A673 (cell line): ENCODE measurements at places on chromosomes 12 and 14.

GRCh38 chr12:74801625-74802024, 264.0 kb downstream of the ATXN7L3B start:
- DNase-seq = peak; percentile 11

GRCh38 chr14:99041141-99041819, 230.7 kb downstream of the BCL11B start:
- no peak for DNase-seq

- DNase-seq = peak; percentile 85
These were observed 14.2 kb upstream of the CALM1 start for GRCh38 chr14:90382491-90383125.

GRCh38 chr12:120892265-120892664, 11.9 kb downstream of the SPPL3 start:
- no peak for DNase-seq

- DNase-seq = no peak
These were observed 148.4 kb downstream of the KSR2 start for GRCh38 chr12:117820216-117820907.

GRCh38 chr12:18436170-18436569, 174.9 kb downstream of the PIK3C2G start:
- no peak for DNase-seq

DNA sequence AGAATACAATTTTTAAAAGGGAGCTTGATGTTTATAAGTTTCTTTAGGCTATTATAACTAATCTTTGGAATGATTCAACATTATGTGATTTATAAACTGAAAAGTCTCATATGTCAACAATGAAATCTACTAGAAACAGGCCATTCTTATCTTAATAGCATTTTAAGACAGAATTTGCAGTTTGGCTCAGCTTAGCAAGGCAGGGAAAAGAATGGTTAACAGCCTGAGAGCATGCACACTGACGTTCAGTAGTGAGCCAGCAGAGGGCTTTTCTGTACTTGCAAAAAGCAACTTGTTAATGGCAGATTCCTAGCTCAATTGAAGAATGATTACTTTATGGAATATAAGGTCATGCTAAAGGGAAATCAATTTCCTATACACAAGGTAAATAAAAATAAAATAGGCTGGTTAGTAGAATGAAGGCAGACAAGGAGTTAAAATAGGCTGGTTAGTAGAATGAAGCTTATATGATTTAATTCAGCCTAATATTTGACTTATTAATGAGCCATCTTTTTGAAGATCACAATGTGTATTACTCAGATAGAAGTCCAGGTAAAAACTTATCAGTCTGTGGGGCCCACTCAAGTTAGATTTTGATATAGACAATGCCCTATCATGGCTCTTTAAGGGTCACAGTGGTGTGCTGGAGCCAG, 95.9 kb downstream of the OTOGL start:
- DNase-seq = peak; percentile 76

DNA sequence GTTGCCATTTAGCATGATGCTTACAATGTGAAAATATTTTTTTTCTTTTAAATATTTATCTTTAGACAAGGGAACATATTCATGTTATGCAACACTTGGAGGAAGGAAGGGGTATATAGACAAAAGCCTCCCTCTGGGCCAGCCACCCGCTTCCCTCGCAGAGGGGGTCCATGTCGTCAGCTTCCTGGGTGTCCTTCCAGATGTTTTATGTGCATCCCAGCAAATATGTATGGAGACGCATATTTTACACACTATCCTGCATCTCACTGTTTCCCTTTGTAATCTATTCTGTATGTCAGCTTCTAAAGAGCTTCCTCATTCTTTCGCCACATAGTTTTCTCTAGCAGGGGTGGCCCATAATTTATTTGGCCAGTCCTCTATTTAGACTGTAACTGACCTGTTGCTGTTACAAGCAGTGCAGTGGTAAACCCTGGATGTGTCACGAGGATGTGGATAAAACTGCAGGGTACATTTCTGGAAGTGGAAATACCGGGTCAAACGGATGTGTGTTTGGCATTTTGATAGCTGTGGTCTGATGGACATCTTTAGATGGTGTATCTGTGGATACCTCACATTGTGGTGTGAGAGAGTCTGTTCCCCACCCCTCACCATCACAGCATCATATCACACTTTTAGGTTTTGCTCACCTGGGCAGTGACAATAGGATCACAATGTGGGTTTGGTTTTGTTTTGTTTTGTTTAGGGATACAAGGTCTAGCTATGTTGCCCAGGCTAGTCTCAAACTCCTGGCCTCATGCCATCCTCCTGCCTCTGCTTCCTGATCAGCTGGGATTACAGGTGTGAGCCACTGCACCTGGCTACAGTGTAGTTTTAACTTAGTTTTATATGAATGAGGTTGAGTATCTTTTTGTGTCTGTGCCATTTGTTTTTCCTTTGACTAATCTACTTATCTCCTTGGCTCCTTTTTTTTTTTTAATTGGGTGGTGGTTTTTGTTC, 31.6 kb downstream of the FAM222A start:
- peak; percentile 54 for DNase-seq

- no peak for DNase-seq
These were observed 897 bp upstream of the TBX3 start for GRCh38 chr12:114684870-114685273.
